Osteoblast (primary cell): ENCODE measurements at places on chromosomes 11 and 22. TPM values are rescaled to one million over a fixed set of nuclear protein-coding genes. Genes with fewer than 3 reads are reported as not detected.
A peak's percentile ranks its signal among the peaks of the same experiment; 100 is the strongest.

GRCh38 chr11:26626346-26626745 is 54.3 kb upstream of the MUC15 start:
- peaks cover under 1% of the 10 kb centered on the region for H3K4me1 ChIP-seq
- no peaks in the 10 kb centered on the region for H3K27me3 ChIP-seq
- H3K4me3 ChIP-seq, result no peak overlapping the region
- no peak overlapping the region for H3K27ac ChIP-seq
- no peaks in the 10 kb centered on the region for H3K36me3 ChIP-seq

DNA sequence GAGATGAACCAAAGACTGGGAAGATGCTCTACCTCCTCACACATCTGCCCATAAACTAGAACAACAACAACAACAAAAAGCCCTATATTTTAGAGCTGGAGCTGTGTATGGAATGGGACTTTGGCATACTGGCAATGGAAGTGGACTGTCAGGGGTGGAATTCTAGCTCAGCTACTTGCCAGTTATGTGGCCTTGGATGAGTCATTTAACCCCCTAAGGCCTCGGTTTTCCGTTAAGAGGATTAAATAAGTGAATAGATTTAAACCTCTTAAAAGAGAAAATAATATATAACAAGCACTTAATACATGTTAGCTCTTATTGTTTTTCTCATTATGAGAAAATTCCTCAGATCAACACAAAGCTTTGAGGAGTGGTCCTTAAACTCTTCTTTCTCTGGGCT is 195.0 kb downstream of the KIF18A start:
- no peaks in the 10 kb centered on the region for H3K27me3 ChIP-seq
- H3K4me3 ChIP-seq, result no peak overlapping the region
- H3K27ac ChIP-seq, result no peak overlapping the region
- DNase-seq, result no peak
- H3K36me3 ChIP-seq, result no peaks in the 10 kb centered on the region
- H3K4me1 ChIP-seq, result peaks cover 28% of the 10 kb centered on the region

DNA sequence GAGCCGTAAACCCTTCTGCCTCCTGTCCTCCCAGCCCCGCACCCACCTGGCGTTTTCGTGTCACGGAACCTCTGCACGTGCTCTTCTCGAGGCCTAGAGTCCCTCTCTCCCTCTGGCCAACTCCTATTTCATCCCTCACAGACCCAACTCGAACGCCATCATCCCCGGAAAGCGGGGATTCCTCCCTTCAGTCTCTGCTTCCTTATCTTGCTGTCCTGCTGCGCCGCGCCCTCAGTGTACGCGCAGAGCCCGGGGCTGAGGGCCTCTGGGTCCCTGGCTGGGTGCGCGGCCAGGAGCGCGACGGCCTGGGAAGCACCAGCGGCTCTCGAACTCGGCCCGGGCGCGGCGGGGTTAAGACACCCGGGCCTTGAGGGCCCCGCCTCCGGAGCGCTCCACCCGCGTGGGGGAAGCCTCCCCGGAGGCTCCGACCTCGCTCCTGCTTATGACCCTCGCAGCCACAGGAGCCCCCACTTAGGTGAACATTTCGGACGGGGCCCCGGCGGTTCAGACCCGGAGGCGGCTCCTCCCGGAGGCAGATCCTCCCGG is 398 bp upstream of the ATG16L2 start:
- peaks cover 21% of the 10 kb centered on the region for H3K36me3 ChIP-seq
- no peak for DNase-seq
- H3K4me1 ChIP-seq, result peaks cover 31% of the 10 kb centered on the region

CD44 gene
- 238 and 268 TPM in 2 replicates for total RNA-seq

GLYATL2 gene
- total RNA-seq, result 1.1 and 1.8 TPM in 2 replicates

BARX2 gene
- not detected in 2 replicates for total RNA-seq

MS4A4A gene
- total RNA-seq, result under 0.01 and 0.36 TPM in 2 replicates

DNA sequence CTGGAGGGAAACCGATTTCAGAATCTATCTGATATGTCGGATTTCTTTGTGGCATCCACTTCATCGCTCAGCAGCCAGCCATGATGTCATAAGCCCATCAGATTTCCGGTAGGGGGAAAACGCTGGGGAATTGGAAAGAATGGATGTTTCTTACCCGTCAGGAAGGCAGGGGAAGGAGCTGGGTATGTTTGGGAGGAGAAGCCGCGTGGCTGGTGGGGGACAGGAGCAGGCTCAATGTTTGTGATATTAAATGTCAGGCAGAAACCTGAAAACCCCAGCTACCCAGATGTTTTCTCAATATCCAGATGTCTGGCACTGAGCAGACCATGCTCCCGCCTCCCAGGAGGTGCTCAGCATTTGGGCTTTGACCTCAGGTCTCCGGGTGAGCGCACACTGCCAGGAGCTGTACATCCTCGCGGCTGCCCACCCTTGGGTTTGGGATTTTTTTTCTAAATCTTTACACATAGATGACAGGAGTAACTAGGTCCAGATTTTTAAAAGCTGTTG is 67.5 kb downstream of the NFAM1 start:
- H3K27me3 ChIP-seq, result peaks cover 59% of the 10 kb centered on the region
- H3K4me3 ChIP-seq, result no peak overlapping the region
- no peak overlapping the region for H3K27ac ChIP-seq
- peaks cover 9% of the 10 kb centered on the region for H3K4me1 ChIP-seq
- peak; percentile 83 for DNase-seq

DERL3 gene
- 0.36 and 0.59 TPM in 2 replicates for total RNA-seq

DNA sequence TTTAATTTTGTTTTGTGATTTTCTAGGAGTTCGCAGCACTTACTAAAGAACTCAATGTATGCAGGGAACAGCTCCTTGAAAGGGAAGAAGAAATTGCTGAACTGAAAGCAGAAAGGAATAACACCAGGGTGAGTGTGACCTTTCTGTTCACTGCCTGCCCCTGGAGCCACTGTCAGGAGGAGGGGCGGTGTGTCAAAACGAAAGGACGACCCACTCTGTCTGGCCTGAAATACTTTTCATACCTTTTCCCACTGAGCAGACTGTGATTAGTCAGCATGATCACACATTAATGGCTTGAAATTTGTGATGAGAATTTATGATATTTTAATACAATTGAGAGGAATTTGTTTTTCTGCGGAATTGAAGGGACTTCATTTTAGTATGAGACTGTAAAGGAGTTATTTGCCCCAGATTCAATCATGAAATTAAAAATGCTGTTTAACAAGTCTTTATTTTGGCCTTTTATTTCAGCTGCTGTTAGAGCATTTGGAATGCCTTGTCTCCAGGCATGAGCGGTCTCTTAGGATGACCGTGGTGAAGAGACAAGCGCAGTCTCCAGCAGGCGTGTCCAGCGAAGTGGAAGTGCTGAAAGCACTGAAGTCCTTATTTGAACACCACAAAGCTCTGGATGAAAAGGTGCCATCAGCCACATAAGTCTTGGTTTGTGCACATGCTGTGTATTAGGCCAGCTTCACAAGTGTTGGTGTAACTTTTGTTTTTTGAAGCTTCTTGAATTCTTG is 54.1 kb downstream of the PPFIA1 start:
- peaks cover 35% of the 10 kb centered on the region for H3K36me3 ChIP-seq
- DNase-seq, result no peak
- no peak overlapping the region for H3K4me3 ChIP-seq

TRPM5 gene
- total RNA-seq, result under 0.01 TPM in 1 of 2 replicates, not detected in the other

- H3K36me3 ChIP-seq, result no peaks in the 10 kb centered on the region
- no peak for DNase-seq
- no peaks in the 10 kb centered on the region for H3K4me1 ChIP-seq
- H3K4me3 ChIP-seq, result no peak overlapping the region
- H3K27me3 ChIP-seq, result no peaks in the 10 kb centered on the region
- H3K27ac ChIP-seq, result no peak overlapping the region
Measured at GRCh38 chr11:24082241-24082640, 414.6 kb upstream of the LUZP2 start.

DNA sequence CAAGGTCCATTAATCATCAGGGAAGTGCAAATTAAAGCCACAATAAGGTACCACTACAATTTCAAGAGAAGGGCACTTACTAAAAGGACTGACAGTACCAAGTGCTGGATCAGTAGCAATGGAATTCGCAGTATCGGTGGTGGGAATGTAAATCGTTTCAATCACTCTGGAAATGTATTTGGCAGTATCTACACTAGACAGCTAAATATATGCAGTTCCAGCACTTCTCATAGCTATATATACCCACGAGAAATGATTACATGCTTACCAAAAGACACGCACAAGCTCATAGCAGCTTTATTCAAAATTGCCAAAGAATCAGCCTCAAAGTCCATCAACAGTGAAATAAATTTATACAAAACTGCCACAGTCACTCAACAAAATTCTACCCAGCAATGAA is 4.4 kb upstream of the ZNF280B start:
- H3K4me3 ChIP-seq, result no peak overlapping the region
- H3K27ac ChIP-seq, result no peak overlapping the region
- H3K27me3 ChIP-seq, result peaks cover 11% of the 10 kb centered on the region

POTEH gene
- total RNA-seq, result under 0.01 TPM in 2 replicates

KREMEN1 gene
- total RNA-seq, result 6.5 and 7.7 TPM in 2 replicates

- DNase-seq, result peak; percentile 79
- H3K36me3 ChIP-seq, result peaks cover 7% of the 10 kb centered on the region
- no peak overlapping the region for H3K4me3 ChIP-seq
- no peaks in the 10 kb centered on the region for H3K27me3 ChIP-seq
- peaks cover 44% of the 10 kb centered on the region for H3K4me1 ChIP-seq
Measured at GRCh38 chr11:34977089-34977912, 60.9 kb downstream of the PDHX start.

- no peak overlapping the region for H3K4me3 ChIP-seq
- no peak for DNase-seq
- no peaks in the 10 kb centered on the region for H3K4me1 ChIP-seq
- no peak overlapping the region for H3K27ac ChIP-seq
Measured at GRCh38 chr11:102912482-102912830, 37.7 kb upstream of the MMP12 start.

DNA sequence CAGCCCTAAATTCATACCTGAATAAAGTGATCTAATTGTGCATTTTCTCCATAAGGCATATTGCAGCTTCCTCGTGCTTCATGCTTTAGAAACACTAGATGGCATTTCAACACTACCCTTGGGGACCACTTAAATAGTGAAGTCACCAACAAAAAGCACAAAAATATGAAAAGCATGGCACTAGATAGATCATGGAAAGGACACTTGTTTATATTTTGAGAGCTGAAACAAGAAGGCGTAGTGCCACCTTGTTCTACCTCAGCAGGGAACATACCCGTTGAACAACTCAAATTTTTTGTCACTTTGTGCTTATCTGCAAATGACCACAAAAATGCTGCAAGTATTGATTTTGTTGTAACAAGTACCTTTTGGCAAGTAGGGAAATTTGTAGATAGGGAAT is 8.6 kb downstream of the TBCEL start:
- no peak for DNase-seq
- H3K4me3 ChIP-seq, result no peak overlapping the region
- H3K27me3 ChIP-seq, result no peaks in the 10 kb centered on the region
- H3K36me3 ChIP-seq, result no peaks in the 10 kb centered on the region

GRCh38 chr22:17164392-17165024 is 5.4 kb upstream of the HDHD5 start:
- DNase-seq, result peak; percentile 80
- H3K4me1 ChIP-seq, result no peaks in the 10 kb centered on the region
- no peak overlapping the region for H3K4me3 ChIP-seq
- no peaks in the 10 kb centered on the region for H3K27me3 ChIP-seq
